Stimulated activated CD4-positive, alpha-beta T cell treated with anti-CD3 and anti-CD28 coated beads, TNF-alpha, amount 100 ng/mL, for 4 hours (primary cell): ENCODE measurements at places on chromosomes 16 and 17.

DNA sequence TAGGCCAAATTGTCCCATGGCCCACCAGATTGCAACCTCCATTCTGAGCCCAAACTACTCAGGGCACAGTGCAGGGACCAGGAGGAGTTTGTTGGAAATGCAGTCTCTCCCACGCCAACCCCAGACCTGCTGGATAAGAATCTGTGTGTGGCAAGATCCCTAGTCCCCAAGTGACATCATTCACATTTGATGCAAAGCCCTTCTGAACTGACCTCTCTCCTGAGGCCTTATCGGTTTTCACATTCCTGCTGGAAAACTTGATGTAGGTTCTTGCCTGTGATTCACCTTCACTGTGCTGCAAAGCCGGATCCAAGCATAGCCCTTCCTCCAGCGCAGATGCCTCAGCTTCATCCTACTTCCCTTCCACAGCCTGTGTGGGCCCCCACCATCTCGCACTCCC lies 6.6 kb upstream of the SHCBP1 start:
- no peak for DNase-seq

DNA sequence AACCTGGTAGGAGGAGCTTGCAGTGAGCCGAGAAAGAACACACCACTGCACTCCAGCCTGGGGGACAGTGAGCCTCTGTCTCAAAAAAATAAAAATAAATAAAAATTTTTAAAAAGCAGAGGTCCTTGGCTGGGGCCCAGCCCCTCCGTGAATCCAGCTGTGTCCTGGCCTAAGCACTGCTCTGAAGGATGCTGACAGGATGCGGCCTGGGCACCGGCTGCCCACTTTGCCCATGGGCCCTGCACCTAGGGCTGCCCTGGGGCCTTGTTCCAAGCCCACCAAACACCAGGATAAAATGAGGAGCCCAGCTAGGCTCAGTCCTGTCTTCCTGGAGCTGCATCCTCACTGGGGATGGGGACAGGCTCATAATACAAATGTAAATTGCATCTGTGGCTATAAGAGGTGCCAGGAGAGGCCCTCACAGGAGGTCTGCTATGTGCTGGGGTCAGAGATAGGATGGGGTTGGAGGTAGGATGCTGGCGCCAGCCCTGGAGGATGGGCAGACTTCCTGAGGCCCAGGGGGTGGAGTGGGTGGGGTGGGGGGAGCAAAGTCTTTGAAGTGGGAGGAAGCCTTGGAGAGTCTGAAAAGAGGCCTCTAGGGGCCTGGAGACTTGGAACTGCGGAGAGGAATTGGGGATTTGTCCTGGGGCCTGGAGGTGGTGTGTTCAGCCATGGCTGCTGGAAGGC lies 6.2 kb downstream of the C16orf89 start:
- DNase-seq: no peak

DNA sequence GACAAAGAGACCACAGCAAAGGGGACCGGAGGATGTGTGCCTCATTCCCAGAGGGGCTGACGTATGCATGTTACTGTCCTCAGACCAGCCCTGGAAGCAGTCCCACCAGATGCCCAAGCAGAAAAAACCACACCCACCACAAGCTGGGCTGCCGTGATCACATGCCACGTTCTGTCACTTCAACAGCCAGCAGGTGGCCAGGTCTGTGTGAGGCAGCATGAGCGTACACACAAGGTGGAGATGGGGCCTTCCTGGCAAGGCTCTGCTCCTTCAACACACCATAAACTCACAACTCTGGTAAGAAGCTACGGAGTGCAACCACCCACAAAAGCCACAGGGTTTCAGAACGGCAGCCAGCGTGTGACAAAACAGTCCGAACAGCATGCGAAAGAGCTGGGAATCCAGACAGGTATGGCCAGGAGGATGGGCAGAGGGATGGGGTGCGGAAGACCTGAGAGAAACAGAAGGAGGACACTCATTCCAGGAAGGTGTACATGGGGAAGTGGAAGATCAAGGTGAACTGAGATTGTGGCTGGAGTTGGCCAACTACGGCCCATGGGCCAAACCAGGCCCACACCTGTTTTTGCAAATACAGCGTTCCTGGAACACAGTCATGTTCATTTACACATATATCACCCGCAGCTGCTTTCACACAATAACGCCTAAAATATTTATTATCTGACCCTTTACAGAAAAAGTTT lies 27.9 kb downstream of the MBTPS1 start:
- DNase-seq: no peak

DNA sequence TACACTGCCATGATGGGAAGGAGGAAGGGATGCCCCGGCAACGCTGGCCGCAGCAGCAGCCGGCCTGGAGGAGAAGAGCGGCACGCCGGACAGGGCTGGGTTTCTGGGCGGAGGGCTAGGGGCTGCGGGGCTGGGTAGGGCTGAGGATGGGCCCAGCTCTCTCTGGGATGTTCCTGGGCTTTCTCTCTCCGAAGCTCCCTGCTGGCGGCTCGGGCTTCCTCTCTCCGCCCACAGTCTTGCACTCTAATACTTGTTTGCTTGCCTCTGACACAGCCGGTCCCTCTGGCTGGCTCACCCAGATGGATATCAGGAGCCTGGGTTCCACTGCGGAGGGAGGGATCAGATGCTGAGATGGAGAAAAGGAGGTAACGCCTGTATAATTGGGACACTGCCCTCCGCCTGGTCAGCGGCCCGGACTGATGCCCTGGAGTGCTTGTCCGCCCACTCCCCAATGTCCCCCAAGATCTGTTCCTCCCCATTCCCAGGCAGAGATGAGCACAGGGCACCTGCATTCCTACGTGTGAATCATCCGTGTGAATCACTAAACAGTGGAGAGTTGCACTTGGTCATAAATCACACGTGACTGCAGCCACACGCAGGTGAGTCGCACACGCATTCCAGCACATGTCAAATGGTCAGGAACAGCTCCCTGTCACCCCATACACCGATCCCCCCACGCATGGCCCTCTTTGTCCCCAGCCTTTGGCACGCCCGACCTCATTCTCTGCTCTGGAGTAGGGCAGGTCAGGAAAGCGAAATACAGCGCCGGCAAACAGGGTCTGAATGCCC lies at the start of gene ALOXE3:
Gene ALOXE3 (minus strand): TSS at position 535 of the 789 bp plus-strand sequence. CDS start 524 bp downstream, at position 11.
- DNase-seq: peak; percentile 35

- no peak for DNase-seq
Observed at GRCh38 chr16:72588551-72588950, 416.6 kb upstream of the PMFBP1 start.

DNA sequence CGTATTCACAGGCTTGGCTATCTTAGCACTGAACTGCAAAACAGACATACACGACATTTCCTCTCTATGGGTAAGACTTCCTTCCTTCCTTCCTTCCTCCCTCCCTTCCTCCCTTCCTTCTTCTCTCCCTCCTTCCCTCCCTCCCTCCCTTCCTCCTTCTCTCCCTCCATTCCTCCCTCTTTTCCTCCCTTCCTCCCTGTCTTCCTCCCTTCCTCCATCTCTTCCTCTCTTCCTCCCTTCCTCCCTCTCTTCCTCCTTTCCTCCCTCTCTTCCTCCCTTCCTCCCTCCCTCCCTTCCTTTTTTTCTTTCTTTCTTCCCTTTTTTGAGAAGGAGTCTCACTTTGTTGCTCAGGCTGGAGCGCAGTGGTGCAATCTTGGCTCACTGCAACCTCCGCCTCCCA lies 22.4 kb upstream of the SHISA9 start:
- no peak for DNase-seq

GRCh38 chr16:55284718-55285099 lies 39.3 kb upstream of the IRX6 start:
- no peak for DNase-seq

DNA sequence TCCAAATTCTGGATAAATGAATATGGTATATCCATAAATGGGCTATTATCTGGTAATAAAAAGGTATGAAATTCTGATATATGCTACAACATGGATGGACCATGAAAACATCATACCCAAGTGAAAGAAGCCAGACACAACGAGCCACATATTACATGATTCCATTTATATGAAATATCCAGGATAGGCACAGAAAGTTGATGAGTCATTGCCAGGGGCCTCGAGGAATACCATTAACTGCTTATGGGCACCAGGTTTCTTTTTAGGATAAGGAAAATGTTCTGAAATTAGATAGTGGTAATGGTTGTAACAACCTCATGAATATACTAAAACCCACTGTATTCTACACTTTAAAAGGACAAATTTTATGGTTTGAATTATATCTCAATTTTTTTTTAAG lies 123.2 kb downstream of the PITPNC1 start:
- DNase-seq: no peak

GRCh38 chr16:56980792-56981724 lies 8.3 kb upstream of the NLRC5 start:
- DNase-seq: no peak

DNA sequence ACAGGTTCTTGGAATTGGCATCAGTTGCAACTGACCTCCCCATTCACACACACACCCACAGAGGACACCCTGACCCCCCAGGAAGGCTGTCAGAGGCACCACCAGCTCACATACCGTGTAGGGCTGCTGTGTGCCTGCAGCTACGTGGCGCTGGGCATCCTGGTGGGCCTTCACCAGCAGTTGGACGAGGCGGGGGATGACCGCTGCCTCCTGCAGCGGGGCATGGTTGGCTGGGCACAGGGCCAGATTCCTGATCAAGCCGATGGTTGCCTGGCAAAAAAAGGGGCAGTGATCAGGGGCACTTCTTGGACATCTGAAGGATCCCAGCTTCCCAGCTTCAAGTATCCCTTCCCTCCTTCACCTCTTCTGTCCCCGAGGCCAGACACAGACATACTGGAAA lies 24.2 kb upstream of the HAP1 start:
- no peak for DNase-seq
